ENCODE measurements at places on chromosomes 1 and 21.

DNA sequence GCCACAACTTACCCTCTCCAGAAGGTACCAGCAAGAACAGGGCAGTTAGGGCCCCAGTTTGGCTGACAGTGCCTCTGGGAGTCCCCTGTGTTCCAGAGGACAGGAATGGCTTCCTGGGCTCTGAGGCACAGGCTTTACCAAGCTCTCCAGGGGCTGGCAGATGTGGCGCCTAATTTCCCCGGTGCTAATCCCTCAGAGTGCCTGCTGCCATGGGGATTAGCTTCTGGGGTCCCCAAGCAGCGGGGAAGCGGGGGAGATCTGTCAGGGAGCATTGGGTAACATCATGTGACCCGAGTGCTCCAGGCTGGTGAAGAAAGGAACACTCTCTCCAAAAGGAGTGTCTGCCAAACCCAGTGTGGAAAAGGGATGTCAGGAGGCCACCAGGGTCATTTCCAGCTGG, at the start of gene LACTBL1:
LACTBL1 (minus strand) TSS at position 107 of the 400 bp plus-strand sequence. CDS start 550 bp downstream, outside the sequence.
- no peak for DNase-seq

- DNase-seq = no peak
Measured at GRCh38 chr21:32812035-32812434, 40.5 kb upstream of the PAXBP1 start.

- DNase-seq = no peak
Measured at GRCh38 chr1:178784131-178784536, 59.1 kb downstream of the RALGPS2 start.

DNA sequence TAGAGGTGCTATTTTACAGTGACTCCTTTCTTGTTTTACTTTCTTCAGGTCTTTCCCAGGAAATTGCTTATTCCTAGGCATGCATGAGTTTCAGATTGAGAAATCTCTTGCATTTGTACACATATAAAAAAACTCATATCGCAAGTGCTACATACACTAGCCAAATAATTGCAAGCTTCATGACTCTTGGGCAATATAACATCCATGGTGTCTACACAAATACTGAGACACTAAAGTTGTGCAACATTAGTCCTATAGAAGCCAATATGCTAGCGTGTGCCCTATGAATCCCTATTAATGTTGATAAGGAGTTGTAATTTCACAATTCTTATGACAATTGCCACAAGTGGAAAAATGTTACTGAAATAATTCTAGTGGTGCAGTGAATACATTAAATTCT, 591.0 kb downstream of the ADGRL2 start:
- no peak for DNase-seq

DNA sequence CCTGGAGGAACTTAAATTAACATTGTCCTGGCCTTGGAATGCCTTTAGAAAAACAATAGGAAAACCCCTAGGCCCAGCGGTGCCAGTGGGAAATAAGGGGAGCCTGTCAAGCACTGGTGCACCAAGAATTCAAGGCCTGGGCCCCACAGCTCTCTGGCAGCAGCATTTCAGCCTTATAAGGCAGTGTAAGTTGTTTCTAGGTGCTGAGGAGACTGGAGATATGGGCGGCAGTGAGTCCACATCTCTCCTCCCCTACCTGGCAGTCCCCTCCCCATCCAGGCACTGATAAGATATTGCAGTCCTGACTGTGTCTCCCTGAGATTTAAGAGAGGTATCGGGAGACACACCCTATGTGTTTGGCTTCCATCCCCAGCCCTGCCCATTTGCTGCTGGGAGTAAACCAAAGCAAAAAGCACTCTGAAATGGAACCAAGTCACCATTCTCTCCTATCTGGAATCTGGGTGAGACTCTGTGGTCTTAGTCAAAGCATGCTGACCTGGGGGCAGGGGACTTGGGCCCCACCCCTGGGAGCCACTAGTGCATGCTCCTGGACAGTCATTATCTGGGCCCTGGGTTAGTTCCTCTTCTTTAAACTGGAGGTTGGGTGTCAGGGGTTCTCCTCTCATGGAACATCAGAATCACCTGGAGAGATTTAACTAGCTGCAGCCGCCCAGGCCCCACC, 30.5 kb downstream of the DEGS1 start:
- DNase-seq = no peak

DNA sequence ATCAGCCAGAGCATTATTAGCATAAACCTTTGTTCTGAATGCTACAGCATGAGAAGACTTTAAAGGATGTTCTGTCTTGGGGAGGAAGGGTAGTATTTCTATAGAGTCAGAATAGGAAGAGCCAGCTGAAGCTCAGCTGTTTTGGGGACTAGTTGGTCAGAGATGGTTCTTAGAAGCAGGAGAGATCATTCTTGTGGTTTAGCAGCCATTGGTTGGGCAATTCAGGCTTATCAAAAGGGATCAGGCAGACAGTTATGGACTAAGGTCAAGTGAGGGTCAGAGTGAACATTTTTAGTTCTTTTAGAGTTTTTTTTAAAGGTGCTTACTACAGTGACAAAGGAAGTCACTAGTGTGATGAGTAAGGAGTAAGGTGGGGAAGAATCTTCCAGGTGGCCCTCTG, 245.5 kb downstream of the RPS6KC1 start:
- DNase-seq = no peak

GRCh38 chr1:227058321-227058751, 118.2 kb downstream of the COQ8A start:
- DNase-seq = no peak

DNA sequence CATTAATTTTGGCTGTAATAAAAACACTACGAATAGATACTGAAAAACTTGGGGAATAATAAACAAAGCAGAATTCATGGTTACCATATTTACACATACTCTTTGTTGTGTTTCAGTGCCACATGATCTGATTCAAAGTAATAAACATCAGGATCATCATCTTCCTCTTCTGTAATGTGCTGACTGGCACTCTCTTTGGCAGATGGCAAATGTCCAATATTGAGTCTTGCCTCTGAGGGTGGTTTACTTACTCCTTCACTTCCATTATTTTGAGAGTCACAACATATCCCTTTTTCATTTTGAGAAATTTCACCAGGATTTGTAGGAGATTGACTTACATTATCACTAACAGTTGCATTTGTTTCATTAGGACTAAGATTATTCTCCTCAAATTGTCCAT, 50.7 kb downstream of the ZZZ3 start:
- DNase-seq = no peak

DNA sequence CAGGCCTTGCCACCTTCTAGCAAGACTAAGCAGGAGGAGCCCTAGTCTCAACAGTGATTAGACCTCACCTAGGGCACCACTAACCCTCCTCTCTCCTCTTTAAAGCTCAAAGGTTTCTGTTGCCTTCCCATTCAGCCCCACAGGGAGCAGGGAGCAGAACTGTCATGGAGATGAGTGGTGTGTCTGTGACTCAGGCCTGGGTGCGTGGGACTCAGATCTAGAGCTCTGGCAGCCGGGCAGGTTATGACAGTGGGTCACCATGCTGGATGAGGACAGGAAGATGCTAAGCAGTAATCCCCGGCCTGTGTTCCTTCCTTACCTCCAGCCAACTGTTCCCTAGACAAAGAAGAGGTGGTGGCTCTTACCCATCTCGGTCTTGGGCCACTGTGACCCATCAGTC, 60.1 kb upstream of the COA6 start:
- no peak for DNase-seq

- DNase-seq = peak; percentile 30
Measured at GRCh38 chr1:69570356-69570755, 2.6 kb downstream of the LRRC7 start.

DNA sequence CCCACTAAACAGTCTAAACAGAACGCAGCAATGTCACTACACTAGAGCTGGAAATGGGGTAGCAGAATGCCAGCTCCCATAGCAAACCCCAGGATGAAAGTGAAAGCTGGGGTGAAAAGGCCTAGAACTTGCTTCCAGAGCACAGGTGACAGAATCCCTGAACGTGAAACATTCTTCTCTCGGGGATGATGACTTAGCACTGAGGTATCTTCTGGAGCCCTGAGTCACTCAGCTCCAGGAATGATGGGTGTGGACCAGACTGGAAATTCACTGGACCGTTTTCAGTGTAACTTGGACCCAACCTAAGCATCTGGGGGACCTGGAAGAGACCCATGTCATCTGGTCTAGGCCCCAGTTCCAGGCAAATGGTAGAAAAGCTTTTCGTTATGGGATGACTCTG, 108.9 kb downstream of the CDC7 start:
- no peak for DNase-seq

DNA sequence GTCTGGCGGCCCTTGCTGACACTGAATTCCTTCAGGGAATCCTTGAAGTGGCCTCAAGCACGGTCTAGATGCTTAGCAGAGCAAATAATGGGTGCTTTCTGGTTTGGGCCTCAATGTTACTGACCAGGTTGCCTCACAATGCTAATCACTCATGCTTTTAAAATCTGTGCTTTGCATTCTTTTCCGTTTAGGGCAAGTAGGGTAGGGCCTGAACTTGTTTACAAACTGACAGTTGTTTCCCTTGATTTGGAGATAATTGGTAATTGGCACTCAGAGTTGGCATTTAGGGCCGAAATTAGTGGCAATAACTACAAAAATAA, 1.4 kb downstream of the VPS13D start:
- DNase-seq = no peak

DNA sequence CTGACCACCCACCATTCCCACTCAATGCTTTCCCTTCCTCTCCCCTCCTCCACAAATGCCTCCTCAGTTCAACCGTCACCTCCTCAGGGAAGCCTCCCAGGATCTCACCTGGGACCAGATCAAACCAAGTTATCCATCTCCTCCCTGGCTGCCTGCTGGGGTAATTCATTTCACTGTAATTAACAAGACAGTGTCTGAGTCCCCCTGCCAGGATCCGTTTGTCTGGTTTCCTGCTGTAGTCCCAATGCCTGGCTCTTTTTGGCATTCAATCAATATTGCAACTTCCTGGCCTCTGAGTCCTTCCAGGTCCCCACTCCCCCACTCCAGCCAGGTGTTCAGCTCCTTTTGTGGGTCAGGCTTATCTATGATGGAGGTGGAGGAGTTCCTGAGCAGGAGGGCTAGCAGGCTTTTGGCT, 687.7 kb downstream of the PTPRU start:
- DNase-seq = no peak

DNA sequence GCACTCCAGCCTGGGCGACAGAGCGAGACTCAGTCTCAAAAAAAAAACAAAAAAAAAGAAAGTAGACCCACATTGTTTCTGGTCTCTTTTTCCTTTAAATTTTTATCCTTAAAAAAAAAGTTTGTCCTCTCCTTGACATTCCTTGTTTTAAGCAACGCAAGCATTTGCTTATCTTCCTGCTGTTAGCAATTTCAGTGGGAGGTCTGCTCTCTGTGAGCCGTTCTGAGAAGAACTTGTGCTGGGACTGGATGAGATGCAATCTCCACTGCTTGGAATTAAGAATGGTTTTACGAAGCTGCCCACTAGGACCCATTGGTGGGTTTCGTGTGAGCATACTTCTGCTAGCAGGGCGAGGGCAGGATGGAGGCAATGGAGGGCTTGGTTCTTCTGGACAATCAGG, 225.1 kb upstream of the TMEM51 start:
- no peak for DNase-seq

GRCh38 chr21:29704719-29705118, 235.1 kb downstream of the GRIK1 start:
- no peak for DNase-seq

Measured in putamen (tissue), 1 donor.